Esophagus squamous epithelium (tissue), 5 donors: ENCODE measurements at places on chromosomes 6 and 20. TPM values are rescaled to one million over a fixed set of nuclear protein-coding genes. Genes with fewer than 3 reads are reported as not detected.

Gene PDCD2
- total RNA-seq = 64.3 TPM

Gene IL17A
- total RNA-seq = not detected

Gene FAM210B
- 14.0 TPM for total RNA-seq

Gene TAP1
- total RNA-seq = 45.2 TPM

Gene KDM1B
- total RNA-seq = 21.3 TPM

Gene CD109
- total RNA-seq = 42.5 TPM

Gene EYS
- total RNA-seq = not detected

Gene FOXF2
- total RNA-seq = 2.2 TPM

Gene AIF1
- total RNA-seq = 5.7 TPM

Gene GPANK1
- 13.9 TPM for total RNA-seq

Gene STMND1
- not detected for total RNA-seq

Gene GPX5
- total RNA-seq = not detected

Gene CST4
- total RNA-seq = not detected

Gene SPATA2
- total RNA-seq = 3.3 TPM

Gene SCUBE3
- not detected for total RNA-seq

Gene MOG
- not detected for total RNA-seq

Gene PDE10A
- total RNA-seq = 0.27 TPM

Gene PSORS1C2
- total RNA-seq = not detected

Gene PLCB4
- 1.7 TPM for total RNA-seq

Gene KPNA5
- total RNA-seq = 1.1 TPM

Gene EYA4
- 1.00 TPM for total RNA-seq

Gene ANGPT4
- 0.09 TPM for total RNA-seq

Gene CDH4
- 0.38 TPM for total RNA-seq

Gene ANKRD6
- total RNA-seq = 7.2 TPM

Gene PTK6
- 52.6 TPM for total RNA-seq

Gene KHDC1
- total RNA-seq = 1.9 TPM

Gene OPN5
- not detected for total RNA-seq

Gene HLA-G
- total RNA-seq = not detected

Gene ADGB
- not detected for total RNA-seq

Gene WFDC5
- total RNA-seq = 3.1 TPM

Gene ITPR3
- total RNA-seq = 37.2 TPM

Gene SNRPB
- 245 TPM for total RNA-seq

Gene SPATS1
- not detected for total RNA-seq

Gene UBE2C
- 17.8 TPM for total RNA-seq

Gene DEF6
- 20.5 TPM for total RNA-seq
